ENCODE measurements at places on chromosomes 1 and 21.

GRCh38 chr1:54547601-54548388 is at the start of gene ACOT11:
Gene ACOT11, plus strand, starts transcription at chr1:54548228. Its CDS starts 82 bp downstream, at chr1:54548310.
- DNase-seq, result peak; percentile 89

DNA sequence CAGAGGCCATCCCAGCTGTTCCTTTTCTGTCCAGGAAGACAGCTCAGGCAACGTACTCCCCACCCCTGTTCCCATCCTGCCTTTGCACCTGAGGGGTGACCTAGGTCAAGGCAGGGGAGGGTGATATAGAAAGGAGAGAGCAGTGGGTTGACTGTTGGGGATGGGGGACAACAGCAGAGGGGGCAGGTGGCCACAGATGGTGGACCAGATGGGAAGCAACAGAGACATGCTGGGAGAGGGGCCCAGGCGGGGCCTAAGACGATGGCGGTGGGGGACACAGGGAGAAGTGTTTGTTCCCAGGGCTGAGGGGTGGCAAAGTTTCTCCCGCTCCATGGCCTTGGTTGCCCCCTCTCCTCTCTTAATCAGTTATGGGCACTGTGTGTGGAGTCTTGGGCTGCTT is 6.3 kb downstream of the CELSR2 start:
- DNase-seq, result no peak

DNA sequence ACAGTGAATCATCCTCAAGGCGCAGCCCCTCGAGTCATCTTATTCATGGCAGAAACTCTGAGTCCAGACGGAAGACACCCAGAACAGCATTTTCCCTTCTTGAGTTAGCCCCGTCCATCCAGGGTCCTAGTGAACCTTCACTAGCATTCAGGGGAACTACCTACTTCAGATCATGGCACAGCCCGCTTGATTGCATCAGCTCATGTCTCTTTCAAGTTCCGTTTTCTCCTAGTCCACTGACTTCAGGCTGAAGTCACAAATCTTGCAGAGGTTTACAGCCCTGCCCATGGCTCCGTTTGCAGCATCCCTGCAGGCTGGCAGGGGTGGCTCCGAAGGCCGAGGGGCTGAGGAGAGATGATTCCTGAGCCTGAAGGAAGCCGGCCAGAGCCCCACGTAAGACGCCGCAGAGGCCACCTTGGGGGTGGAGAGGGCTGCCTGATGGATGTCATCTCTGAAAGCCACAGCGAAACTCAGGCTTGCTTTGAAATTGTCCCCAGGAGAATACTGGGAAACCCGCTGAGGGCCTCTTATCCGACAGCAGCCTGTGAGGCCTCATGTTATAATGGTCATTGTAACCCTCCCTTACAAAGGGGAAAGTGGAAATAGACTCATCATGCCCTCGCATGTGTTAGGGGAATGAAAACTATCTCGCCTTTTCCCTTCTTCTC is 310.2 kb upstream of the AJAP1 start:
- DNase-seq, result no peak

DNA sequence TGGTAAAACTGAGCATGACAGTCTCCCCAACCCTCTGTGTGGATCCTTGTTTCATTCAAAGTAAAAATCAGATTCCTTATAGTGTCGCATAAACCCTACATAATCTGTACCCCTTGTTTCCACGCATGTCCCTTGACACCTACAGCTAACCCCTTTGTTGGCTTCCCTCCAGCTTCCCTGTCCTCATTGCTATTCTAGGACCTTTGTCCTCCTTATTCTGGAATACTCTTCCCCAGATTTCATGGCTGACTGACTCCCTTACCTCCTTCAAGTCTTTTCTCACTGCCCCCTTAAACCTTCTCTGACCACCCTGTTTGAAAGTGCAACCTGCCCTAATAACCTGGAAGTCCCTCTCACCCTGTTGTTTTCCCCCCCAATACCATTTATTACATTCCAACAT is 4.0 kb downstream of the RNF11 start:
- DNase-seq, result peak; percentile 30

DNA sequence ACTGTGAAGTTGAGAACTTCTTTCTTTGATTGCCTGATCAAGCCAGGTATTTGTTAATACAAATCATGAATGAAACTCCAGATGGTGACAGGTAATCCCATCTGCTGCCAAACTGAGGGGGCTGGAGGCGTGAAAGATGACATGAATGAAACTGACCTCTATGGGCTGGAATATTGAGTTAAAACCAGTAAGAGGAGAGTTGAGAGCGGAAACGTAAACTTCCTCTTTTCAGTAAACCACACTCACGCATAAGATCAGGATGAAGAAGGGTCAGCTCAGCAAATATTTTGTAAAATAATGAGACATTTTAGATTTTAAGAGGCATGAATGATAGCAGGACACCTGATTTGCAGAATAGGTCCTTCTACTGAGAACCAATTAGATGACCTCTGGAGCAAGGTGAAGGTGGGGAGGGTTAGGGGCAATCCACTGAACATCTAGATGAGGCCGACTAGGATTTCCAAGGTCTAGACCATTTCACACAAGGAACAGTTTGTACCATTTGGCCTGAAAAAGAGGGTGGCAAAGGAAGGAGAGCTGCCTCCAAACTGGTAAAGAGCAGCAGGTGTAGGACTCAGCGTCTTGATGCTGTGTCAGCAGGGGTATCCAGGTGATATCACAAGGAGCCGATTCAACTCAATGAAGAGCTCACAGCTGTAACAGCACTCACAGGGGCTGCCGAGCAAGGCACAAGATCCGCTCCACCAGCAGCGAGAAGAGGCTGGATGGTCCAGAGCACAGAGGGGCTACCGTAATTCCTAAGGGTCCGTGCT is 132.6 kb downstream of the NTPCR start:
- no peak for DNase-seq

Data from globus pallidus (tissue), 1 donor.